Cardiac septum (tissue), 1 donor: ENCODE measurements at places on chromosomes 1 and 21.
A peak's percentile ranks its signal among the peaks of the same experiment; 100 is the strongest.

DNA sequence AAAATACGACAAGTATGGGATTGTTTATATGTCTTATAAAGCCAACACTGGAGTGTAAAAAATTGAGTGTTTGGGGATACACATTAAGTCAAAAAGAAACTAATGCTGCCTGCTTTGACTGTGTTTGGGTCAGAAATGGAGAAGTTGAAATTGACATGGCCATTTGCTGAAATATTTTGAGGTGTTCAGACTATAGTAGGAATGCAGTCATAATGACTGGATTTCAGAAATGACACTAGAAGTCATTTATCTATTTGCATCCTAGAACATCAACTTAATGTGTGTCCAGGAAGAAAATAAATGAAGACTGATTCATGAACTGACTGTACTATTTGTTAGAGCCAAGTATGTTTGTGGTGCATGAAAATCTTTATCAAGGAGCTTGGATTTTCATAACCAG, 28.4 kb downstream of the RASAL2 start:
- DNase-seq: no peak

GRCh38 chr1:1833916-1834325, 55.7 kb upstream of the NADK start:
- DNase-seq: no peak

GRCh38 chr1:162502928-162503327, 5.3 kb downstream of the UHMK1 start:
- DNase-seq: no peak

GRCh38 chr1:22536506-22536905, 26.8 kb upstream of the EPHA8 start:
- no peak for DNase-seq

GRCh38 chr1:207845109-207845508, 65.8 kb downstream of the CD34 start:
- DNase-seq: no peak

GRCh38 chr1:21188235-21188634, 11.5 kb upstream of the EIF4G3 start:
- DNase-seq: no peak

- DNase-seq: no peak
Observed at GRCh38 chr1:167135281-167135840, 41.5 kb downstream of the STYXL2 start.

- DNase-seq: no peak
Observed at GRCh38 chr1:56833088-56833487, 13.9 kb upstream of the FYB2 start.

DNA sequence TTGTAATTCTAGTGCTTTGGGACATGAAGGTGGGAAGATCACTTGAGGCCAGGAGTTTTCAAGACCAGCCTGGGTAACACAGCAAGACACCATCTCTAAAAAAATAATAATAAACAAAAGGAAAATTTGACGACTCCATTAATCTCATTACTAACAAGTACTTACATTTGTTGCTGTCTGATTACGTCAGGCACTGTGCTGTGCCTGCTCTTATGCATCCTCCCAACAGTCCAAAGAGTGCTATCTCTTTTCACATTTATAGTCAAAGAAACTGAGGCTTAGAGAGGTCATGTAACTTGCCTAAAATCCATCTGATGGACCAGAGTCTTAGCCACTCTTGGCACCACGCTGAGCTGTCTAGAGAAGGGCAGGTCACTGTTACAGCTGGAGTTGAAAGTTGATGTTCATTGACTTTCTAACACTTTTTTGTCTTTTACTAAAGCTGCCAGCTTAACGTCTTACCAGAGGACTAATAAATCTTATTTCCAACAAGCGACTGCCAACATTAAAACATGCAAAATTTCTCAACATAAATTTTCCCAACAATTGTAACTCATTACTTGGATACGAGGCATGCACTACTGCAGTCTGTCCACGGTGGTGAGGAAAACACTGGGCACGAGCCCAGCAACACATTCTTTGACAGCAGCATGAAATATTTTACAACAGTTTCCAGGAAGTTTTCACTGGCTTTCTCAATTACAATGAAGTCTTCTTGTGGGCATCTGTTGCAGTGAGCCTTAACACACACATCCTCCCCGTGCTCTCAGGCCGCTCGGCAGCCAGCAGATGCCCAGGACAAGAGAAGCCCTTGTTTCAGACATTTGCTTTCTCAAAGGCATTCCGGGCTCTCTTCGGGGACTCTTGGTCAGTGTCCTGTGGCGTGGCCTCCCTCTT, 262.9 kb upstream of the PROX1 start:
- DNase-seq: no peak

GRCh38 chr1:93237021-93237420, 56.5 kb downstream of the CCDC18 start:
- DNase-seq: no peak

DNA sequence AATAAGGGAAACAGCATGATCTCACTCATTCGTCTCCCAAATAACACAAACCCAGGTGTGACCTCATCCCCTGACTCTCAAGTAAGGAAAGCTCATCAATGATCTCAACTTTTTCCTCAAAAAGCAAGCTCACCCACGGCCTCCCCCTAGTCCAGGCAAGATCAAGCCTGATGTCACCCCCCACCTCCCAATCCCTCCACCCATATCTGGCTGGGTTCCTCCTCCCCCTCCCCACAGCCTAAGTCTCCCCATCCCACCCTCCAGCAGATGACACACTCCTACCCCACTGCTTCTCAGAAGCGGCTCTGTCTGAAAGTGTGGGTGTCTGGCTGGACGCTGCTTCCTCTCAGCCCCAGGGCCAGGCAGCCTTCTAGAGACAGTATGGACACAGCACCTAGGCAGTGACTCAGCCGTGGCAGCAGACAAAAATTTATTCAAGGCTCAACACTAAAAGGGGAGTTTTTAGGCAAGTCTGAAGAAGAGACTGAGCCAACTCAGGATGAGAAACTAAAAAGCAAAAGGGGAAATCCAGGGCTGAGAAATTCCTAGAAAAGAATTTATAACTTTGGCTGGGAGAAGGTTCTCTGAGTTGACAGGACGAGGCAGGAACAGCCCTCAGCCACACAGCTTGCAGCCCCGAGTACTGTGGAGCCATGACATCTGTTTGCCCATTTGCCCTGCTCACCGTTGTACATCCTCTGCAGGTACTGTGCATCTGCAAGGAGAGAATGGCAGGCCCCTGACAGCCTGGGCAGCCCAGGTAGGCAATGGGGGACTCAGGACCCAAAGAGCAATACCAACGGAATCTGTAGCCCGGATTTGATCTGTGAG, 81.6 kb upstream of the LRRC8D start:
- DNase-seq: no peak

GRCh38 chr1:11654137-11654938, at the start of the genes FBXO2 and FBXO44:
FBXO2 (minus strand) TSS chr1:11654429; CDS start chr1:11654340, 89 bp downstream.
FBXO44 (plus strand) TSS chr1:11654877; CDS start chr1:11655836, 959 bp downstream.
- DNase-seq: no peak

DNA sequence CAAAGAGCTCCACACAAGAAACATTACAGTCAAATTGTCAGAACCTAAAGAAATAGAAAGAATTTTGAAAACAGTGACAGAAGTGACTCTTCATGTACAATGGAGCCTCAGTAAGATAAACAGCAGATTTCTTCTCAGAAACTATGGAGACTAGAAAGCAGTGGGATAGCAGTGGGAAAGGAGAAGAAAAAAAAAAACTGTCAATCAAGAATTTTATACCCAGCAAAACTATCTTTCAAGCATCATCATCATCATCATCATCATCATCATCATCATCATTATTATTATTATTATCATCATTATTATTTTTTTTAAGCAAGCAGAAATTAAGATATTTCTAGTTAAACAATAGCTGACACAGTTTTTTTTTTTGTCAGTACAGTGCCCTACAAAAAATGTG, 24.2 kb downstream of the CEP170 start:
- no peak for DNase-seq

GRCh38 chr1:157437296-157437695, 115.0 kb downstream of the FCRL5 start:
- no peak for DNase-seq

DNA sequence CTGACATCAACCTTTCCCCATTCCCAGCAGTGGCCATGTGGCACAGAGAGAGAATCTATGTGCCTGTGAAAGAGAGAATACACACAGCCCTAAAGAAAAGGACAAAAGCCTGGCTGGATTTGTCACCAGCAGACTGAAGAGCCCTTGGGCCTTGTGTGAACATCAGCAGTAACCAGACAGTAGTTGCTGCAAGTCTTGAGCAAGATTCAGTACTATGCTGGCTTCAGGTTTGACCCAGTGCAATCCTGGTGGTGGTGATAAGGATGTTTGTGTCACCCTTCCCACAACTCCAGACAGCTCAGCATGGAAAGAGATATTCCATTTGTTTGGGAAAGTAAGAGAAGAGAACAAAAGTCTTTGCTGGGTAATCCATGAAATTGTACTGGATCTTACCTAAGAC, 28.4 kb upstream of the GBP6 start:
- DNase-seq: no peak

- no peak for DNase-seq
Observed at GRCh38 chr21:26717146-26717739, 128.0 kb downstream of the ADAMTS1 start.

- no peak for DNase-seq
Observed at GRCh38 chr1:29639156-29639736, 402.9 kb downstream of the PTPRU start.

- no peak for DNase-seq
Observed at GRCh38 chr1:70440642-70441391, 29.7 kb downstream of the CTH start.

DNA sequence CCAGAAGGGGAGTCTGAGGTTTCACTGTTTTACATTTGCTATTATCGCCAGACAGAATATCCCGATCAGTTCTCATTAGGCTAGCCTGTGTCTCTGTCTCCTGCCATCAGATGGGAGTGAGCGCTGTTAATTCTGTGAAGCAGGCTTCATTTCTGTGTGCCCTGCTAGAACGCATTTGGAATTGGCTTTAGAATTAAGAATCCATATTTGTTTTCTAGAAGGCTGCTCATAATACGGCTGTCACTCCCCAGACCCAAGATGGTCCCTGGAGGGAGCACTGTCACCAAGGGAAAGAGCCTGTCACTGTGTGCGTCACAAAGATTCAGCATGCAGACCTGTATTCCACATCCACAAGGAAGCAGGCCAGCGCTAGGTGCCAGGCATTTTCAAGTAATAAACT, 49.2 kb downstream of the CASQ2 start:
- DNase-seq: no peak

GRCh38 chr1:178232949-178233348, 139.0 kb downstream of the RASAL2 start:
- DNase-seq: no peak

DNA sequence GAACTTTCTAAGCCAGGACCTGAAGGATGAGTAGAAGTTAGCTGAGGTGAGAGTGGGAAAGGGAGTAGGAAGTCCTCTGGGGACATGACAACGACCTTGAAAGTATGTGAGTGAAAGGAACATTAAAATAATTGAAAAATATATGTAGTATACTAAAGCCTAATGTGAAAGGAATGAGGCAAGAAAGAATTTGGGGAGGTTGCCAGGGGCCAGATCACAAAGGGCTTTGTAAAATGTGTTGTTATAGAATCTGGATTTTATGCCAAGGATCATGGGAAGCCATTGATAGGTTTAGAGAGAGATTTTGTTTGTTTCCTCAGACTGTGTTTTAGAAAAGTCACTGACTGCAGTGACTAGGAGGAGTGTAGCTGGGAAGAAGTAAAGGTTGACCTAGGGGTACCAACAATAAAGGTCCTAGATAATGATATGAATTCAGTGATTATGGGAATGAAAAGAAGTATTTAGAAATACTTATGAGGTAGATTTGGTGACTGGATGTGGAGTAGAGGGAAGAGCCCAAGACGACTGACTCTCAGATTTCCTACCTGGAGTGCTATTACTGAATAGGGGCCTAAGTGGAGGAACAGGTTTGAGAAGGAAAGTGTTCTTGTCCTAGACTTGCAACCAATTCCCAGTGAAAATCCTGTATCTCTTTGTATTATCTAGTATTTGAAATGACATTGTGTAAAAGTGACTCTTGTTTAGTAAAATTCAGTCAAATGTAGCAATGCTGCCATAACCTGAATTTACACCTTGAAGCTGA, 179.8 kb downstream of the PHTF1 start:
- DNase-seq: no peak

- no peak for DNase-seq
Observed at GRCh38 chr1:158007667-158008386, 14.4 kb downstream of the KIRREL1 start.

- peak; percentile 74 for DNase-seq
Observed at GRCh38 chr1:228274452-228275178, 66.8 kb downstream of the OBSCN start.

DNA sequence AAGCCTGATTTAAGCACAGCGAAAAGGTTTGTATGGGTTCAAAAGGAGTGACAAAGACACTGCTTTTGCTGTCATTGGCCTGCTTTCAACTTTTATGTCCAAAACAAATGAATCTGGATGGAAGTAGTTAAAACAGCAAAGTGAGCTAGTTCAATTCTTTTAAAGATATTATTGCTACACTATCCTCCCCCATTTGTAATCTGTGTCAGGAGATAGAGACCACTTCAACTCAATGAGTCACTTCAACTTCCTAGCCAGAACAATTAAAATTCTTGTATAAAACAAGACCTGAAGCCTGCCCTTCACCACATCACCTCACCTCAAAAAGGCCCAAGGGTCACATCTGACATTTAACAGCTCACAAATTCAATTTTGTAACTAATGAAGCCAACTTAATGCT, 364.1 kb upstream of the LYPLAL1 start:
- no peak for DNase-seq

DNA sequence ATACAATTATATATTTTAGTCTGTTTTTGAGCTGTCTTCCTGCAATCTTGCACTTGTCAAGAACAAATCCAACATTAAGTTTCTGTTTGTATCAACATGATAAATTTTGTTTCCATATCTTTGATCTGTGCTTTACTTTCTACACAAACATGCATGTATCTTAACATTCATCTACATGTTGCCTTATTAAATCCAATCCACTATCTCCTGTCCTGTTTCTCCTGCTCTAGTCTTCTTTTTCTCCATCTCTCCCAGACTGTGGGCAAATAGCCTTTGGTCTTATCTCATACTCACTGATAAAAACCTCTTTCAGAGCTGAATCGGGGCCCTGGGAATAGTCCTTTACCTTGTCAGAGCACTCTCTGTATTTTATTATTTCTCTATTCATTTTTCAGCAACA, 101.3 kb downstream of the PLPPR4 start:
- no peak for DNase-seq

DNA sequence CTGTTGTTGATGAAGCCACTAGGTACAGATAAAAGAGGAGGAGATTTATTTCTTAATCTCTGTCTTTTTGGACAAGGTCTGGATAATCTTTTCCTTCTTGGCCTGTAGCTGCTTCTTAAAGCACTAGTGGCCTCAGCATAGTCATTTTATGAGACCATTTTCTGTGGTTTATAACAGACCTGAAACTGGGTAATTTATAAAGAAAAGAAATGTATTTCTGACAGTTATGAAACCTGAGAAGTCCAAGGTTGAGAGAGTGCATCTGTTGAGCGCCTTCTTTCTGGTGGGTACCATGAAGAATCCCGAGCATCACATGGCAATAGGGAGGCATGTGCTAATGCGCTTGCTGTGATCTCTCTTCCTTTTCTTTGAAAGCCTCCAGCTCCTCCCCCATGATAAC, 36.7 kb upstream of the PDC start:
- no peak for DNase-seq

GRCh38 chr1:52153010-52153409, 11.1 kb downstream of the ZFYVE9 start:
- DNase-seq: no peak
